ENCODE measurements at places on chromosomes 6 and 20.
A peak's percentile ranks its signal among the peaks of the same experiment; 100 is the strongest.

DNA sequence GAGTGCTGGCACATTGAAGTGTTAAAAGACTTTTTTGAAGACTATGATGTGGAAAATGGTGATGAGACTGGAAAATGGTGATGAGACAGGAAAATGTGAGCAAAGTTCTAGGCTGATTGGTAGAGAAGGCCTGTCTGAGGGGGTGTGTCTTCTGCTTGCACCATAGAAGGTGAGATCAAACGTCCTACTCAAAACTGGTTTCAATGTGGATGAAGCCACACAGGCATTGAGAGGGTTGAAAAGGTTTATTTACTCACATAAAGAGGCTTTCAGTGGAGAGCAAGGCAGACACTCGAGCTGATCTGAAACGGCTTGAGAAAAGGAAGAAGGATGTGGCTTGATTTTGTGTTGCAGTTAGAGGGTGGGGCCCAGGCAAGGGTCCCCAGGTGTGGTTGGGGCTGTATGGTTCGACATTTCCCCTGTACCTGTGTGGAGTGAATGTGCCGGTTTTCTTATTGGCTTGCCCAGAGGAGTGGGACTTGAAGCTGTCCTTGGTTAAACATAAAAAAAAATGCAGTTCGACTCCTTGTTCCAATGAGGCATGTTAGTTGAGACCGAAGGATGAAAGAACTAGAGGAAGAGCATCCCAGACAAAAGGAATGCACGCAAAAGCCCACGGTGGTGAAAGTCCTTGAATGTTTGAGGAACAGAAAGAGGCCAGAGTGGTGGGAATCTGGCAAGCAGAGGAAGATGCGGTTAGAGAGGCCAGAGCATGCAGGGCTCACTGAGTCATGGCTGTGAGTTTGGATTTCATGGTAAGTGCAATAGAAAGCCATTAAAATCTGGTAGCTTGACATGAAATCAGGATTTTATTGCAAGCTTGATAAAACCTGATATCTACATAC is 172.3 kb downstream of the EPM2A start:
- DNase-seq, result no peak

GRCh38 chr6:36743538-36744303 is 46.1 kb downstream of the RAB44 start:
- no peak for DNase-seq

- DNase-seq, result no peak
Measured at GRCh38 chr6:76217606-76218005, 145.1 kb upstream of the IMPG1 start.

- DNase-seq, result no peak
Measured at GRCh38 chr6:6312901-6313441, 7.5 kb downstream of the F13A1 start.

DNA sequence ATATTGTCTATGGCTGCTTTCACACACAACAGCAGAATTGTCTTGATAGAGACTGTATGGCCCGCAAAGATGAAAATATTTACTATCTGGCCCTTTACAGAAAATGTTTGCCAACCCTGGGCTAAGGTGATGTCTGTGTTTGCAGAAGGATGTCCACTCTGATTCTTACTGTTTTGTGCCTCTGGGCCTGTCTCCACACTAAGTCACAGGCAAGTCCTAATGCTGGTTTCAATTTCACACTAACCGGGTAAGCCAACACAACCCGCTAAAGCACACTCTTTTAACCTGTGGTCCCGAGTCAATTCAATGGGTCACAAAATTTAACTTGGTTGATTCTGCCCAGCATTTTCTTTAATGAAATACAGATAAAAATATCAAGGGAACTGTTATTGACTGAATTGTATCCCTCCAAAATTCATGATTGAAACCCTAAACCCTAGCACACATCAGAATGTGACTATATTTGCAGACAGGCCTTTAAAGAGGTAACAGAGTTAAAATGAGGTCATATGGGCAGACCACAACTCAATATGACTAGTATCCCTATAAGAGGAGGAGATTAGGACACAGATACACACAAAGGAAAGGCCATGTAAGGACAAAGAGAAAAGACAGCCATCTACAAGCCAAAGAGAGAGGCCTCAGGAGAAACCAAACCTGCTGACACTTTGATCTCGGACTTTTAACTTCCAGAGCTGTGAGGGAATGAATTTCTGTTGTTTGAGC is 78.4 kb downstream of the FYN start:
- DNase-seq, result no peak

DNA sequence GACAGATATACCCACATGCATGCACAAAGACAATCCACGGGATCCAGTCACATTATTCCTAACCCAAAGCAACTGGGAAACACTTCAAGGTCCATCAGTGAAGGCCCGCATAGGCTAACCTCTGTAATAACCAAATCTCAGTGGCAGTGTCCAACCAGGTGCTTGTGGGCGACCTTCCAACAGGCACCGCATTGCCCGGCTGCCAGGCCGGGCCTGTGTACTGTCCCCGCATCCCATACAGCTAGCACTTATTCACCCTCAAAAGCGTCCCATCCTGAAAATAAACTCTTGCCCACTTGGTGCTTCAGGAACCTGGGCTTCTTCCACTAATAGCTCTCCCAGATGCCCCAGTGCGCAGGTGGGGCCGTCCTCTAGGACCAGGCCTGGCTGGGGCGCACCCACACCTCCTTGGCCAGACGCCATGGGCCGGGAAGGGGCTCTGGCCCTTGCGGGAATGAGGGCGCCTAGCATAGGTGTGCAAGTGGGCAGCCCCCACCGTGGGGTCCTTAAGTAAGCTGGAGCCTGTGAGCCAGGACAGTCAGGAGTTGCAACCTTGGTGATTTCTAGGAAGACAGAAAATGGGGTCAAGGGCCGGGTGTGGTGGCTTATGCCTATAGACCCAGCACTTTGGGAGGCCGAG is 1.1 kb upstream of the ENTPD6 start:
- no peak for DNase-seq

DNA sequence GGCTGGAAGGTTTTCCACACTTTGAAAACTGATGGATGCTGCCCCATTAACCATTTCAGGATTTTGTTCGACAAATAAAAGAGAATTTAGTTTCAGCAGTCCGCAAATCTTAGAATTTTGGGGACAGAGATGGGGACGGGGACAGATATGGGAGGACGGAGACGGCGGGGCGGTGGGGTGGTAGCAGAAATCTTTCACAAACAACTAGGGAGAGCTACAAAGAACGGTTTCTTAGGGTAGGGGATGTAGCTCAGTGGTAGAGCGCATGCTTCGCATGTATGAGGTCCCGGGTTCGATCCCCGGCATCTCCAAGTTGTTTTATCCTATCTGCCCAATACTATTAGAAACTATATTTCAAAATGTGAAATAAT is 15.1 kb downstream of the HMGN4 start:
- DNase-seq, result no peak

DNA sequence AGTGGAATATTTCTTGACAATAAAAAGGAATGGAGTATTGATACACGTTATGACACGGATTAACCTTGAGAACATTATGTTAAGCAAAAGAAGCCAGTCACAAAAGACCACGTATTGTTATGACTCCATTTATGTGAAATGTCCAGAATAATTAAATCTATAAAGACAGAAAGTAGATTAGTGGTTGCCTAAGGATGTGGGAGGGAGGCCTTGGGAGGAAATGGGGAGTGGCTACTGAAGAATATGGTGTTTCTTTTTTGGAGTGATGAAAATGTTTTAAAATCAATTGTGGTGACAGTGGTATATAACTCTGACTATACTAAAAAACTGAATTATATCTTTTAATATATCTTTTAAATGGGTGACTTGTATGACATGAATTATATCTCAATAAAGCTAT is 30.1 kb downstream of the TRPC4AP start:
- no peak for DNase-seq

GRCh38 chr6:140554421-140554820 is 1180.0 kb upstream of the CITED2 start:
- no peak for DNase-seq

DNA sequence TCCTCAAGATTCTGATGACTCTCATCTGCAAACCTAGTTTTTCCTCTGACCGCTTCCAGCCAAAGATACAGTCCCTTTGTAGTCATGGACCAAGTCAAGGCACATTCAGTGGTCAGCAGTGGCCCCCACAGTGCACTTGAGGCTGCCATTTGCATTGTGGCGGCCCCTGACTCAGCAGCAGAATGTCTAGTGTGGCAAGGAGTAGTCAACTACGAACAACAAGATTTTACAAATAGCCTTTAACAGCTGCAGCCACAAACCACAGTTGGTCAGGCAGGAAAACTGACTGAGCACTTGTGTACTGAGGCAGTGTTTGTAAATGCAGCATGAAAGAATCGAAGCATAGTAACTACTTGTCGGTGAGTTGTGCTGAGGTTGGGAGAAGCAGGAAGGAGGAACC is 49.6 kb downstream of the SLC2A12 start:
- no peak for DNase-seq

GRCh38 chr6:137892271-137892708 is 25.2 kb downstream of the TNFAIP3 start:
- DNase-seq, result no peak

- no peak for DNase-seq
Measured at GRCh38 chr6:115601064-115601463, 459.6 kb downstream of the FRK start.

- DNase-seq, result no peak
Measured at GRCh38 chr6:25447570-25447929, 168.4 kb downstream of the CARMIL1 start.

DNA sequence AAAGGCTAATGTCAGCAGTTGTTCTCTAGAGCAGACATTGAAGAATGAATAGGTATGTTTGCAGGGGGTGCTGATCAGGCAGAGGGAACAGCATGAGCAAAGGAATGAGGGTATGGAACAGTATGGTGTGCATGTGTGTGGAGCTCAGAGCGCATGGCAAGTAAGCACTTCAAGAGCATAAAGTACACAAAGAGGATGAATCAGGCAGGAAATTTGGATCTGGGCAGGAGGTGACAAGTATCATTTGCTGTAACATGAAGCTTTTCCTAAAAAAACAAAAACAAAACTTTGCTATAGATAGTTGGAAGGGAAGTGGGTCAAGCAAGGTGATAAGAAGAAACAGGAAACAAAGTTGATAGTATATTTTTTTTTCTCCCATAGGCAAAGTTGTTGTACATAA is 746.8 kb downstream of the HDGFL1 start:
- DNase-seq, result no peak

DNA sequence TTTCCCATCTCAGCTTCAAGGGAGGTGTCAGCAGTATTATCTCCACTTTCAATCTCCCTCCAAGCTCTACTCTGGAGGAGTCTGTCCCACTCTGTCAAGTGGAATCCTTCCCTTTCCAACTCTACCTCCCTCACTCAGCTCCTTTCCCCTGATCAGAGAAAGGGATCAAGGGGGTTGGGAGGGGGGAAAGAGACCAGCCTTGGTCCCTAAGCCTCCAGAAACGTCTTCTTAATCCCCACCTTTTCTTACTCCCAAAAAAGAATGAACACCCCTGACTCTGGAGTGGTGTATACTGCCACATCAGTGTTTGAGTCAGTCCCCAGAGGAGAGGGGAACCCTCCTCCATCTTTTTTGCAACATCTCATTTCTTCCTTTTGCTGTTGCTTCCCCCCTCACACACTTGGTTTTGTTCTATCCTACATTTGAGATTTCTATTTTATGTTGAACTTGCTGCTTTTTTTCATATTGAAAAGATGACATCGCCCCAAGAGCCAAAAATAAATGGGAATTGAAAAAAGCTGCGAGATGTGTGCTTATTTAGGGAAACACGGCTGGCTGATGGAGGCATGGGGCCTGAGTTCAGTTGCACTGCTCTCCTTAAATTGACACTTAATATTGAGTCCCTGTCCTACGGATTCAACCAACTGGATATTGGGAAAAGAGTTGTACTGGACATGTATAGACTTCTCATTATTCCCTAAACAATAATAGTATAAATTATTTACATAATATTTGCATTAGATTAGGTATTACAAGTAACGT is 4.9 kb downstream of the TUBB start:
- DNase-seq, result peak; percentile 59

DNA sequence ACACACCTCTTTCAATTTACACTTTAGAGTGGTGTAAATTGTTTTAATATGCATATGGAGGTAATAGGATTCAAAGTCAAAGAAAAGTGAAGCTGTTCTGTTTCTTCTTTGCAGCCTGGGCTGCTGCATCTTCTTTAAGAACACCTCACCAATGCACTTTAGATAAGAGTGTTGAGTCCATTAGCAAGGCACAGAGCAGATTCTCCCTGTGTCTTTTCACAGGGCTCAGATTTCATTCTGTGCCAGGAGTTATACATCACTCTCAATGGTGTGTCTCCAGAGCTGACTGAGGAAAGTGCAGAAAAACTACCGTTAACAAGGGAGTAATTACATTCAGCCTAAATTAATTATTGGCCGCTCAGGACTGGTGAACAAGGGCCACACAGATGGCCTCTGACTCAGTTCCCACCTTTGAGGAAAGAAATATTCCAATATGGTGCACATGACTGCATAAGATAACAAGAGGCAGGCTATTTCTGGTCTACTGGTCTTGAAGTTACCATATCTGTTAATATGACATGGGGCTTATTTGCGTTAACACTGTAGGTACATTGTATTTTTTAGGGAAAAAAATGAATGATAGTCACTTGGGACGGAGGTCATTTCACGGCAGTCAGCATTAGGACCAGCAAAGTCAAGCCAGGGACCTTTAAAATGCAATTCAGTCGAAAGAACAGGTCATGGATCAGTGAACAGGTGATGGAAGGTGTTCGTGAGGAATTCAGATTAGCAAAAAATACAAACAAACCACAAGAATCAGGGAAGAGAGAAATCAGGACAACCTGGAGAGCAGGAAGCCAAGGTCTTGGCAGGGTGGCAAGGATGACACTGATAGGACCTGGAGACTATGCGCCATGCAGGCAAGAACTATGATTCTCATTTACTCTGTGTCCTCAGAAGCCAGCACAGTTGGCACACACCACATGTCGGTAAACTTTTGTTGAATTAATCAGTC is 203.7 kb downstream of the TBX18 start:
- DNase-seq, result no peak

DNA sequence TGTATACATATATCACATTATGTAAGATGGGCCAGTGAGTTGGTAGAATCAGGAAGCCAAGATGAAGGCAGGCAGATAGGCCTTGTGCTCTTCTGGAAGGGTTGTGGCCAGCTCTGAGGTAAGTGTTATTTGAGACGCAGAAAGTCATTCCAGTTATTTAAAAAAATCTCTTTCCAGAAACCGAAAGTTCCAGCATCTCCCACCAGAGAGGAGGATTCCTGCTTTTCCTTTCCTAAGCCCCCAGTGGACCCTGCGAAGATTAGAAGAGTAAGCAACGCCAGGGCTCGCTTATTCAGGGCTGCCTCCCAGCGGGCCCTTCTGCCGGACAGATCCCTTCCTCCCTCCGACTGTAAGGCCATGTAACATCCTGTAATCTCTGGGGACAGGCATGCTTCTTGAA is 20.4 kb downstream of the ARMC2 start:
- DNase-seq, result no peak

- DNase-seq, result no peak
Measured at GRCh38 chr6:125749865-125750691, 646 bp downstream of the HEY2 start.
